ENCODE measurements at places on chromosomes 1 and 21.

DNA sequence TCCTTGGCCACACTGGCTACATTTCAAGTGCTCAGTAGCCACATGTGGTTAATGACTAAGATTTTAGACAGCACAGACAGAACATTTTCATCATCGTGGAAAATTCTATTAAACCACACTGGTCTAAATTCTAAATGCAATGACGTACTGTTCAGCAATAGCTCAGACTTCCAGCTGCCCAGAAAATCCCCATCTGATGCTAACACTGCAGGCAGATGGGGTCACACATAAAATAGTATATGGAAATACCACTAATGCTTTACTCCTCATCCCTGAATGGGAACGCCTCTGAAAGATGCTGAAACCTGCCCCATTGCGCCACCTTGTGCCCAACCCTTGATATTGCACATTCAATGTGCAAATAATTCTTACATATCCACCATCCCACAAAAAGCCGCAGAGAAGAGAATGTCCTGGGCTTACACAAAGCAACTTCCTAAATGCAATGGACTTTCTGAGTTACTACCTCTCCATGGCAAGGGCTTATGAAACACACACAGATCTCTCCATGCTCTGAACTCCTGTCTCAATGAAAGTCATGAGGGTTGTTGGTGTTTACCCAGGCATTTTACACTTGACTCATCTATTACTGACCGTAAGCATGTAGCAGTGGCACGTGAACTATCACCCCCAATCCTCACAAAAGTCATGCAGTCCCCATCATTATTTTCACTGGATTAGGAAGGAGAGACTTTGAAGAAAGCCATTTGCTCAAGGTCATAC is 20.3 kb upstream of the SLC5A9 start:
- DNase-seq = peak; percentile 51

DNA sequence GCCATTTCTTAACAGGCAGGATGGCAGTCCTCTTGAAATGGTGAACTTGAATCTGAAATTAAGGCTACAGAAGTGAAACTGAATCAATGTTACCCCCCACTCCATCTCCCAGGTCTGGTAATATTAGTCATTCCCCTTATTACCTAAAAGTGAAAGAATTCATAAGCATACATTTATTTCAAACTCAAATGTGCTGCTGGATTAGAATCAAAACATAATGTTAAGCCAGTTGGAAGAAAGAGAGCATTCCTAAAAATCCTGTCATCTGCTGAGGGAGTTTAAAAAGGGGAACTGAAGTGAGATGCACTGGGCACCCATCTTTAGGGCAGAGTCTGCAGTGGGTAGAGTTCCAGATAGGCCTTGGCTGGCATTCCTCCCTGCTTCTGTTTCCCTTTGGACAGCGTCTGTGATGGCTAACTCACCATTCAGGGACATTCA is 17.4 kb downstream of the KIAA0319L start:
- DNase-seq = no peak

- no peak for DNase-seq
Observed at GRCh38 chr1:228937851-228938536, 202.7 kb downstream of the RHOU start.

DNA sequence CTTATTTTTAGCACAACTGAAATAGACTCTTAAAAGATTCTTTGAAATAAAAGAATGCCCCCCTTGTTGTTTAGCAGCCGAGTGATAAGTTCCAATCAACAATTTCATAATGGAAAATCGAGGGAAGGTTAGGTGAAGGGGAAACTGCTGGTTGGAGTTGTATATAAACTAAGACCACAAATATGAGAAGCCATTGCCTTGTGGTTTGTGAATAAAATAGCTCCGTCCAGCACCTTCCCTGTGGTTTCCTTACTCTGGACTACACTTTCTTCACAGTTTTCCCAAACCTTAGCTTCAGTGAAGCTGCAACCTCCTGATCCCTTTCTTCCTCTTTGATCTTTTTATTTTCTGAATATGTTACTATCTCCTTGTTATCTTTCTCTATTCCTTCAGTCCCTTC is 6.7 kb upstream of the RAB3GAP2 start:
- no peak for DNase-seq

GRCh38 chr1:162835157-162835899 is 25.6 kb downstream of the CCDC190 start:
- DNase-seq = no peak

DNA sequence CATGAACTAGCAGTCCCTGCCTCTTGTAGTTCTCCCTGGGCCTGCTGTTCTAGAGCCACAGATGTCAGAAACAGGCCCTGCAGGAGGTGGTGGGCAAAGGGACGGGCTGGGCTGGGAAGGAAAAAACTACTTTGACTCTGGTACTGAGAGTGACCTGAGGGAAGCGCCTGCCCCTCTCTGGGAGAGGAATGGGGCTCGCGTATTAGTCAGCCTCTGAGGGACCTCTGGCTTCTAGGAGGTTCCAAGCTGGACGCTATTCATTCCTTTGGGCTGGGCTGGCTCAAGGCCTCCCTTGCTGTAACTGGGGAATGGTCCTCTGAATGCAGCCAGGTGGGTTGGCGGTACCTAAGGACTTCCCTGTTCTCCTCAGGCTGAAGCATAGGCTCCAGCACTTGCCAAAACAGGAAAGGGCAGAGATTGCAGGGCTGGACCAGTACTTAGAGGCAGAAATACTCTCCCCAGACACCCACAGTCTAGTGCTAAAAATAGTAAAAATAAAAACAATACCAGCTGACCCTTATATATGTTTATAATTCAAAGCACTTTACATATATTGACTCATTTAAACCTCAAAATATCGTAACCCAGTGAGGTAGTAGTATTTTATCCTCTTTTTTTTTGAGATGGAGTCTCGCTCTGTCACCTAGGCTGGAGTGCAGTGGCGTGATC is 7.1 kb downstream of the POMGNT1 start:
- DNase-seq = no peak

- no peak for DNase-seq
Observed at GRCh38 chr1:1132956-1133750, 17.3 kb upstream of the C1orf159 start.

DNA sequence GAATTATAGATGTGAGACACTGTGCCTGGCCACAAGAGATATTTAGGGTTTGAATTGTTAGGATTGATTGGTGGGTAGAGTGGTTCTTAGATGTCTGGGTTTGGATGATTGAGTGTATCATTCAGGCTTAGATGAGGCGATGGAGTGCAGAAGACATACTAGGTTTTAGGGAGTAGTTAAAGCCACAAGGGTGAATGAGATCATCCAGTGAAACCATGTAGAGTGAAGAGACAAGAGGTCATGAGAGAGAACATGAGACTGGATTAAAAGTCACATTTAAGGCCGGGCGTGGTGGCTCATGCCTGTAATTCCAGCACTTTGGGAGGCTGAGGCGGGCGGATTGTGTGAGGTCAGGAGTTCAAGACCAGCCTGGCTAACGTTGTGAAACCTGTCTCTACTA is 37.2 kb downstream of the ZFYVE9 start:
- no peak for DNase-seq
